PC-9 (cell line): ENCODE measurements at places on chromosomes 4 and X.

DNA sequence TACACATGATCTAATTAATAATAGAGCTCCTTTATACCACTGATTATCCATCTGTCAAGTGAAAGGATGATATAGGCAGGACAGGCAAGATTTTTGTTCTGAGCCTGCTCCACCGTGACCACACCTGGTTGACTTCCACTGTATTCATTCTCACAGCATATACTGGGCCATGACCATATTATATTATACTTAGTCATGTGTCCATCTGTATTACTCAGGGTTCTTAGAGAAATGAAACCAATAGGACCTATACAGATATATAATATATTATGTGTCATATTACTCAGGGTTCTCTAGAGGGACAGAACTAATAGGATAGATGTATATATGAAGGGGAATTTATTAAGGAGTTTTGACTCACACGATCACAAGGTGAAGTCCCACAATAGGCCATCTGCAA lies 675.1 kb downstream of the GRXCR1 start:
- no peaks in the 10 kb centered on the region for H3K36me3 ChIP-seq
- no peak overlapping the region for H3K27ac ChIP-seq
- H3K4me1 ChIP-seq, result no peaks in the 10 kb centered on the region

GRCh38 chrX:12138361-12139313 lies at the start of gene FRMPD4:
Gene FRMPD4 (plus strand): TSS chrX:12138473. CDS start chrX:12138972, 499 bp downstream.
- H3K36me3 ChIP-seq, result no peaks in the 10 kb centered on the region
- no peak within 1 kb of the TSS for H3K4me3 ChIP-seq
- DNase-seq, result no peak
- H3K4me1 ChIP-seq, result no peaks in the 10 kb centered on the region
- H3K27me3 ChIP-seq, result no peaks in the 10 kb centered on the region; the same call in 1 of the 2 replicates

DNA sequence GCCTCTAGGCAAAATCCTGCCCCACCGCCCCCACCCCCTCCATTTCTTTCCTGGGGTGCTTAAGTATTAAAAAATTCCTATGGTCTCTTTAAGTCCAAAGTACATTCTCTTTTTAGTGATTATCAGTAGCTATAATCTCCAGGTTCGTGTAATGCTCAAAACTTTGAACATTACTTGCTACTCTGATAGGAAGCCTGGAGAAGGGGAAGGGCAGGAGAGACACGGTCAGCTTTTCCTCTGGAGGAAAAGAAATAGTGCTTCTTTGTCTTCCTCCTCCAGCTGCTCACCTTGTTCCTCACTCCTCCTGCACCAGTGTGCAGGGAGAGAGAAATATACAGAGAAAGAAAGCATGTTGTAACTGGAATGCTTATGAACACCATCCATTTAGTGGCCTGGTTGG lies 80.4 kb downstream of the PPP1R2C start:
- no peaks in the 10 kb centered on the region for H3K27me3 ChIP-seq
- H3K27ac ChIP-seq, result no peak overlapping the region
- DNase-seq, result no peak
- H3K36me3 ChIP-seq, result no peaks in the 10 kb centered on the region
- no peak overlapping the region for H3K4me3 ChIP-seq

DNA sequence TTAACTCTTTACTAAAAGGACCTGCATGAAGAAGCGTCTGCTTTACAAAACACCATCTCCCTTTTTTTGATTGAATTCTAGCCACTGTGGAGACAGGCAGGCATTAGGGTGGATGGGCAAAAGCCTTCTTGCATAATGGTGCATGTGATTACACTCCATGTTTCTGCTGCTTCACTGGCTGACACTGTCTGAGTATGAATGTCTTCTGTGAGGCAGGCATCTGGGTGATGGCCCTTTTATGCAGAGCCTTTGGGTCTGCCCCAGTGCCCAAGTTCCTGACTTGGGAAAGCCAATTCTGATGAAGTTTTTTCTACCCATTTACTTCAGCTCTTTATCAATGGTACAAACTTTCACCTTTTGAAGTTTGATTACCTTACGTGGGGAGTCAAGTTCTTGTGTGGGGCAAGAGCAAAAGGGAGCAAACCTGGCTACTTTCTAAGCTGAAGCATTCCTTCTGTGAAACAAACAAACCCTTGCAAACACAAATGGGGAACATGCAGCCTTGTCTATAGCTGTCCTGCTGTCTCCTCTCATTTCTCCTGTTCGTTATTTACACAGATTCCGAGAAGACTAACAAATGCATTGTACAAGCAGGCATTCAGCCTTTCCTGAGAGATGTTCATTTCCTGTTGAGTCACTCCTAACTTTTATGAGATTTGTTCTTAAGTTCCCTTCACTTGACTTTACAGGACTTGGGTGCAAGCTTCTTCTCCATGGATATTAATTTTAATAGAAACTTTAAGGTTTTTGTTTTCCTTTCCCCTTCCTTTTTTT lies 301.9 kb downstream of the TLL1 start:
- no peak overlapping the region for H3K27ac ChIP-seq
- no peak overlapping the region for H3K4me3 ChIP-seq
- H3K4me1 ChIP-seq, result no peaks in the 10 kb centered on the region
- no peak for DNase-seq
